ENCODE measurements at places on chromosomes 6 and 20.

DNA sequence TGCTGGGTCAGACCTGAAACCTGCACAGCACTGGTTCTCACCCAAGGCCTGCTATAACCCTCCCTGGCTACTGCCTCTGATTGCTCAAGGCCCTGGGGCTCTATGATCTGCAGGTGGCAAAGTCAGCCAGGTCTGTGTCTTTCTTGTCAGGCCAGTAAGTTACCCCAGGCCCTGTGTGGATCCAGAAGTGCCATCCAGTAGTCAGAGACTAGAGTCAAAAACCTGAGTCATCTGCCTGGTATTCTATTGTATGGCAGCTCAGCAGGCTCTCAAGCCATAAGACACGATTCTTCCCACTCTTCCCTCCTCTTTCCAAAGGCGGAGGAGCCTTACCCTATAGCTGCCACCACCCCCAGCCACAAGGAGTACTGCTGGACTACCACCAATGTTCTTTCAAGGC lies 593.0 kb downstream of the FRK start:
- DNase-seq: no peak
- H3K27ac ChIP-seq: no peak overlapping the region
- H3K36me3 ChIP-seq: no peaks in the 10 kb centered on the region
- H3K27me3 ChIP-seq: no peaks in the 10 kb centered on the region
- H3K4me3 ChIP-seq: no peak overlapping the region

DNA sequence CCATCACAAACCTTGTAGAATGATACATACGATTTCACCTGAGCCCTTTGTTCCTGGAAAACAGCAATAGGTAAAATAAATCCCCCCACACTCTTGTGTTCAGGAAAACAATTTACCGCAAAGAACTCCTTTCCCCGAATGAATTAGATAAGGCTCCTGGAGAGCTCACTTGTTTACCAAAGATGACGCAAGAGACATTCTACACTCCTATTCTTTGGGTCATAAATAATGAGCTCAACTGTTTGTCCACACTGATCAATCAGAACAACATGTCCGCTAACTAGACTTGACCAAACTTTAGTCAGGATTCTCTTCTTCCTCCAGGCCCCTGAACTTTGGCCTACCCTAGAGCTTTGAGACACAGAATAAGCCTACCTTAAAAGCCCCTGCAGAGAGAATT lies 271.9 kb upstream of the OPRM1 start:
- no peak for DNase-seq
- no peaks in the 10 kb centered on the region for H3K27me3 ChIP-seq
- H3K27ac ChIP-seq: no peak overlapping the region
- no peaks in the 10 kb centered on the region for H3K4me1 ChIP-seq
- no peaks in the 10 kb centered on the region for H3K36me3 ChIP-seq

GRCh38 chr6:148932731-148933130 lies 185.9 kb downstream of the UST start:
- no peaks in the 10 kb centered on the region for H3K27me3 ChIP-seq
- peaks cover 24% of the 10 kb centered on the region for H3K4me1 ChIP-seq
- DNase-seq: no peak
- H3K27ac ChIP-seq: no peak overlapping the region

GRCh38 chr6:51893366-51893765 lies 194.0 kb downstream of the PKHD1 start:
- H3K4me1 ChIP-seq: no peaks in the 10 kb centered on the region
- no peaks in the 10 kb centered on the region for H3K27me3 ChIP-seq
- no peak overlapping the region for H3K27ac ChIP-seq

DNA sequence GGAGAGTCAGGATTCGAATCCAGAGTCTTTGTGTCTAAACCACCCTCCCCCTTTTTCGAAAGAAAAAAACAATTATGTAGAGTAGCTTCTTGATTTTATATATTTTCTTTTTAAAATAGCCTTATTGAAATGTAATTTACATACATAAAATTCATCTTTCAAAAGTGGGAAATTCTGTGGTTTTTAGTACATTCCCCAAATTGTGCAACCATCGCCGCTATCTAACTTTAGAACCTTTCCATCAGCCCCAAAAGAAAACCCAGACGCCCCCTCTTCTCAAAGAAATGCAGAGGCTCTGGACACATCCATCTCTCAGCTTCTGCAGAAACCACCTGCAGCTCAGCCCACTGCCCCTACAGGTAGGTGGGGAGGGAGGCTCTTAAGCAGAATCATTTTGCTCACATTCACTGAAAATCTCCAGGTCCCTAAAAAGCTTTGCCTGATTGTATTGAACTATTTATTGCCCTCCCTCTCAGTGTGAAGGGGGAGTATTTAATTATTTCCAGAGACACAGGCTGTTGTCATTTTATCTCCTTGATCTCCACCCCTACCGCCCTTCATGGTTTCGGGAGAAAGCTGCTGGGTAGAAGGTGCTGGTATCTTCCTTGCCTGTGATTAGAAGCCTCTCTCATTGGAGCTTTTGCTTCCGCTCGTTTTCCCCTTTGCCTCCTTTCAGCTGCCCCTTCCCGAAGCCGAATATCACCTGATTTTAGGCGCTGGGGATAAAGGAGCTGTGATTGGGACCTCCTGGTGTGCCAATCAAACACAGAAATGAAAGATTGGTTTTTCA lies 68.7 kb upstream of the KCNG1 start:
- peaks cover 34% of the 10 kb centered on the region for H3K27me3 ChIP-seq
- no peak overlapping the region for H3K27ac ChIP-seq
- no peaks in the 10 kb centered on the region for H3K36me3 ChIP-seq
- no peaks in the 10 kb centered on the region for H3K4me1 ChIP-seq

DNA sequence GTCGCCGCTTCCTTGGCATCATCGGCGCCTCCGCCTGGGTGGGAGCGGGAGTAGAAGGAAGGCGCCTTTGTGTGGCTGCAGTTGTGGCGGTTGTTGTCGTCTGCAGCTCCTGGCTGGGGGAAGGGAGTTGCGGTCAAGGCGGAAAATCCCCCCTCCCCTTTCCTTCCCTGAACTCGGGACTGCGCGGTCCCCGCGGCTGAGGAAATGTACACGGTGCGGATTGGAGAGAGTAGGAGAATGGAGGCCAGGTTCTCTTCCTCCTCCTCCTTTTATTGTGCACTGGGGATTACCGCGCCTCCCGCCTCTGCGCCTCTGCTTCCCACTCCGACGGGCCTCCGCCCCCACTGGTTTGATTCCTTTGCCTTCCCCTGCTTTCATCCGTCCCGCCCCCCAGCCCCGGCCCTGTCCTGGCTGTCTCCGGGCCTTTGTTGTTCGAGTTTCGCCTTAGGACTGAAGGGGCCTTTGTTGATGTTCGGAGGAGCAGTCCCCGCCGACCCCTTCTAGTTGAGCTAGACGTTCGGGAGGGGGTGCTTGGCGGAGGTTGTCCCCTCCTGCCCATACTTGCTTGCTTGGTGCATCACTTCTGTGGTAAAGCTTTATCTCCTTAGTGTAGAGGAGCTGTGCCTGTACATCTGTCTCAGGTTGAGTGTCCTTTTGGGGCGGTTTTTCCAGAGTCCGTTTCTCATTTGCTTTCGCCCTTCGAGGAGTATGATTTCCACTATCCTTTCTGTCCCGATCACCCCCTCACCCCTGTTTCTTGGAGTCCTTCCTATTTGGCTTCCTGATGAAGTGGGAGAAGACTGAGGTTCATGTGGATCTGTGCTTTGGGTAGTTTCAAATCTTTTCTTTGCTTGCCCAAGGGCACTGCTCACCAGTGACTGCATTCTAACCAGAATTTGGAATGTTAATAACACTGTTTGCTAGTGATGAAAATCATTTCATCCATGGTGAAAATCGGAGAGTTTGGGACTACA lies 764 bp downstream of the ZNF292 start:
- H3K4me1 ChIP-seq: peaks cover 38% of the 10 kb centered on the region
- no peaks in the 10 kb centered on the region for H3K36me3 ChIP-seq
- DNase-seq: no peak
- H3K27ac ChIP-seq: peak overlapping the region; percentile 95
- H3K4me3 ChIP-seq: peak overlapping the region; percentile 89
- no peaks in the 10 kb centered on the region for H3K27me3 ChIP-seq

DNA sequence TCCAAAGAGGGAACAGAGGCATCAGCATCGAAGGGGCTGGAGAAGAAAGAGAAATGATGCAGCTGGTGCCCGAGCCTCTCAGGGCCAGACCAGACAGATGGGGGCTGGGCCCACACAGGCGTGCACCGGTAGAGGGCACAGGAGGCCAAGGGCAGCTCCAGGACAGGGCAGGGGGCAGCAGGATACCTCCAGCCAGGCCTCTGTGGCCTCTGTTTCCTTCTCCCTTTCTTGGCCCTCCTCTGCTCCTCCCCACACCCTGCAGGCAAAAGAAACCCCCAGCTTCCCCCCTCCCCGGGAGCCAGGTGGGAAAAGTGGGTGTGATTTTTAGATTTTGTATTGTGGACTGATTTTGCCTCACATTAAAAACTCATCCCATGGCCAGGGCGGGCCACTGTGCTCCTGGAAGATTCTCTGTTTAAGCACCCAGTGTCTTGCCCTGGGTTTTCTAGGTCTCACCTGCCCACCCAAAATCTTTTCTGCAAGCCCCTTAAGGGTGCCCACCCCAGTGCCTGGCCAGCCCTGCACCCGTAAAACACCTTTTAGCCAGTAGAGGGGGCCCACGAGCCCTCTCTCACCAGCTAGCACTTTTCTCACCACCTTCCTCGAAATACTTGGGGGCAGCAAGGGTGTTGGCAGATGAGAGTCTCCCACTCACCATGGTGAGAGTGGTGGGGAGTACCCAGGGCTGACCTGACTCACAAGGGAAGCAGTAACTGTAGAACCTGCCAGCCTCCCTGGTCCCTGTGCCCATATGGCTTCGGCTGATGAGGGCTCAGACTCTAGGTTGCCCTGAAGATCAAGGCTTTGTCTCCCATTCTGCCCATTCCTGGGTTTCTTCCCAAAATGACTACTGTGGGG lies 35.7 kb upstream of the ID1 start:
- no peak overlapping the region for H3K4me3 ChIP-seq
- DNase-seq: no peak
- H3K27me3 ChIP-seq: no peaks in the 10 kb centered on the region
- H3K36me3 ChIP-seq: peaks cover 17% of the 10 kb centered on the region
- peaks cover 54% of the 10 kb centered on the region for H3K4me1 ChIP-seq

DNA sequence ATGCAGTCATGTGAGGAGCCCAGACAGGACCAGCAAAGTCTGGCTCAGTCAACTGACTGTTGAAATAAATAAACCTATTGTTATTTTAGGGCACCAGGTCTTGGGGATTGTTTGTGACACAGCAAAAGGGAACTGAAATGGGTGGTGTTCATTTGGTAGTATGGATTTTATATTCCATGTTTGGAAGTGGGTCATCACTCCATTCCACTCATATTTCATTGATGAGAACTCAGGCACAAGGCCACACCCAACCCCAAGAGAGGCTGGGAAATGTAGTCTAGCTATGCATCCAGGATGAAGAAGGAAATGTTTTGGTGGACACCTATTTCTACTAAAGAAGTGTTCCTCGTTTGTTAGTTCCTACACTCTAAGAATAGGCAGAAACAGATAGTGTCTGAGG lies 64.9 kb upstream of the BTBD3 start:
- H3K27me3 ChIP-seq: no peaks in the 10 kb centered on the region
- H3K27ac ChIP-seq: peak overlapping the region; percentile 68
- peaks cover 41% of the 10 kb centered on the region for H3K4me1 ChIP-seq
- no peaks in the 10 kb centered on the region for H3K36me3 ChIP-seq

DNA sequence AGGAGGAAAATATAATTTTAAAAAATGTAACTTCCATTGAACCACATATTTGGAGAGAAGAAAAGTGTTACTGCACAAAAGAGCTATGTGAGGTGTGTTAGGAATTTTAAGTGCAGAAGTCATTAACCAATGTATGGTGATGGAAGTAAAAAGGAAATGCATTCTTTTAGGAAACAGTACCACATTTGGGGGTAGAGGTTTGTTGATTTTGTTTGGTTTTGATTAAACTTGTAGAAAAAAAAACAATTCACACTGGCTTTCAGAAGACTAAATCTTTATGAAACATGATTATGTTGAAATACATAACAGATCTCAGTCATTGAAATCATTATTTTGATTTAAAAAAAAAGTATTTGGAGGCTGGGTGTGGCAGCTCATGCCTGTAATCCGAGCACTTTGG lies 1287.0 kb upstream of the GJE1 start:
- H3K36me3 ChIP-seq: no peaks in the 10 kb centered on the region
- no peak overlapping the region for H3K27ac ChIP-seq
- H3K4me3 ChIP-seq: no peak overlapping the region
- H3K27me3 ChIP-seq: no peaks in the 10 kb centered on the region
- DNase-seq: no peak

- no peak for DNase-seq
- H3K4me1 ChIP-seq: peaks cover 3% of the 10 kb centered on the region
- peaks cover 88% of the 10 kb centered on the region for H3K27me3 ChIP-seq
Observed at GRCh38 chr6:98839781-98840361, 5.5 kb downstream of the POU3F2 start.

DNA sequence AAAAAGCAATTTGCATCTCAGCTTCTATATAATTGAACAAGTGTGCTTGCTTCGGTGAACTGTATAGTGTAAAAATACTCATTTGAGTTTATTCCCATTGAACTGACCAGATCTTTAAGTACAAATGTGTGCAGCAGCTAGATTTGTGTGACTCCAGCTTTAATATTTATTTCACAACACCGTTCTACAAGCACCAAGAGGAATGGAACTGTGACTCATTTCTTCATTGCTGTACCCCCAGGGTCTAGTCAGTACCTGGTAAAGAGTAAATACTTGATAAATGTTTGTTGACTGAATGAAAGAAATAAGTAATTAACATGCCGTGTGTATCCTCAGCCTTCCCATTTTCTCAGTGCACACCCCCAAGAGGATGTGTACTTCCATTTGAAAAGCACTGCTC lies 464.8 kb downstream of the CBLN4 start:
- no peaks in the 10 kb centered on the region for H3K36me3 ChIP-seq
- H3K27me3 ChIP-seq: no peaks in the 10 kb centered on the region
- H3K27ac ChIP-seq: peak overlapping the region; percentile 95
- no peak overlapping the region for H3K4me3 ChIP-seq

GRCh38 chr6:15382089-15382488 lies 136.2 kb downstream of the JARID2 start:
- no peak for DNase-seq
- H3K36me3 ChIP-seq: no peaks in the 10 kb centered on the region
- no peak overlapping the region for H3K4me3 ChIP-seq
- H3K4me1 ChIP-seq: peaks cover 25% of the 10 kb centered on the region
- H3K27ac ChIP-seq: no peak overlapping the region

DNA sequence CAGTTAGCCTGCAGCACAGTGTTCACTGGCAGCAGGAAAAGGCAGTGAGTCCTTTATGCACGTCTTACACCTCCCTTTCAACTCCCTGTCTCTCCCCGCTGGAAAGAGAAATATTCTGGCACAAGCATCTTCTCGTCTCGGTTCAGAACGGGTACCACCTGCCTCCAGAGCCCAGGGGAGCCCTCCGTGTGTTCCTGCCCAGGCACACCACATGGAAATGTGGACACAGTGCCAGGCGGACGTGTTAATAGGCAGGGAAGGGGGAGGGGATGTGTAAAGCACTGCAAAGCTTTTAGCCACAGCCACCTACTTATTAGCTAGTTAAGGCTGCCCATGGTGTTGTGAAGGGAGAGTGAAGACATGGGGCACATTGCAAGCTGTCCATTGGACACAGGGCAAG lies 219.7 kb downstream of the FARS2 start:
- no peaks in the 10 kb centered on the region for H3K4me1 ChIP-seq
- no peak overlapping the region for H3K27ac ChIP-seq
- no peaks in the 10 kb centered on the region for H3K36me3 ChIP-seq
- H3K4me3 ChIP-seq: no peak overlapping the region
- H3K27me3 ChIP-seq: no peaks in the 10 kb centered on the region

Measured in keratinocyte (primary cell).